ENCODE measurements at places on chromosomes 2 and 18. TPM values are rescaled to one million over a fixed set of nuclear protein-coding genes. Genes with fewer than 3 reads are reported as not detected.

DNA sequence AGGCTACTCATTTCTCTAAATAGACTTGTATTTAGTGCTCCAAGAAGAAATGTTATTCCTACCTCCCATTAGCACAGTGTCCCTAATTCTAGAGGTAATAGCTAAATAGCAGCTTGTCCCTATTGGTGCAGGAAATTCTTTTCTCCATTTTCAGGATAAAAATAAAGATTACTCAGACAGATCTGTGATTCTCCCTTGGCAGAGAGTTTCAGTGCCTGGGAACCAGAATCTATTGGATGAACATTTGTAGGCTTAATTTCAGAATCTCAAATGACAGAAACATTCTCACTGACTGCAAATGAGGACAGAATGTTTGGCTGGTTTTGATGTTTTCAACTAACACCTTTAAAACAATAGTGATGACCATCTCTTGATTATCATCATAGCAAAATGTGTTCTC, 33.3 kb upstream of the LGALSL start:
- no peak for DNase-seq

DNA sequence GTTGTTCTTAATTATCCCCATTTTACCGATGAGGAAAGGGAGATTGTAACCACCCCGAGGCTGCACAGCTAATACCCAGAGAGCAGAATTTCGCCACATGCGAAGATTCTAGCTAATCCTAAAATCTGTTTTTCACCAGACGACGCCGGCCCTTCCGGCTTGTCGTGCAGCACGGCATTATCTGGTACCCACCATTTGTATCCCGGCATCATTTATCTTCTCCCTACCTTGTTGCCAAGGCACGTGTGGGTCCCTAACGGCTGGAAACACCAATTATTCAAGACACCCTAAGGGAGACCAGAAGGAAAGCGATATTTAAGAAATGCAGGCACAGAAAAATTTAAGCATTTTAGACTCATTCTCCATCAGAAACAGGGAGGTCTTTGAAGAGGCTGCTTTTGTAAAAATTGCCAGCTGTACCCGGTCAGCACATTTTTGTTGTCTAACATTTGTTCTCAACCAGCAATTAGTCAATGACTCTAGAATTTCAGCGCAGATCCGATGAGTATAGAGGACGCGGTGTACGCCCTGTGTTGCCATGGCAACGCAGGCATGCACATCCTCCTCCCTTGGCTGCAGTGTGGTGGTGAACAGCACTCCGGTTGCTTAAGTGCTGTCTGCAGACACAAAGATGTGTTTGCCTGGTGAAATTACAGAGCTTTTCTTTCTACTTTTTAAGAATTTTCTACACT, 111.6 kb downstream of the AGAP1 start:
- DNase-seq: peak; percentile 59

- DNase-seq: no peak
Observed at GRCh38 chr2:85259879-85260278, 67.9 kb downstream of the TGOLN2 start.

GRCh38 chr2:37471994-37472393, 127.6 kb downstream of the QPCT start:
- DNase-seq: no peak

- no peak for DNase-seq
Observed at GRCh38 chr2:67311536-67311935, 85.6 kb upstream of the ETAA1 start.

DNA sequence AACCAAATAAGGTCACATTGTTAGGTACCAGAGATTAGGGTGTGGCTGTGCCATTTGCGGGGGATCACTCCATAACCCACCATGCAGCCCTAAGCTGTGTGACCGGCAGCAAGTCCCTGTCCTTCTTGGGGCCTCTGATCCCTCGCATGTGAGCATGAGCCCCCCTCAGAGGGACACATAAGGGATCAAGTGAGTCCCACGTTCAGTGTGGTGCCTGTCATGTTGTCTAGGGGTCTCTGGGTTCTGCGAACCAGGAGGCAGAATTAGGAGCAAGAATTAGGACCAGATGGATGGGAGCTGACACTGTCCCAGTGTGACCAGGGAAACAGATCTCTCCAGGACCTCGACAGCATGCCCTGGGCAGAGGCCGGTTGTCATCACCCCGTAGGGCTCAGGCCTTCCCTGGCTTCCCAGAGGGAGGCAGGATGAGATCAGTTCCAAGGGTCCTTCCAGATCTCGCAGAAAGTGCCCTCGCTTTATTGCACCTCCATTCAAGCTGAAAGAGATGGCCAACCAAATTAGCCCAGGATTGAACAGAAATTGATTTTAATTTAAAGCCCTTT, 113.2 kb upstream of the OTOS start:
- DNase-seq: no peak

GRCh38 chr2:69491864-69492263, 54.6 kb upstream of the NFU1 start:
- DNase-seq: no peak

DNA sequence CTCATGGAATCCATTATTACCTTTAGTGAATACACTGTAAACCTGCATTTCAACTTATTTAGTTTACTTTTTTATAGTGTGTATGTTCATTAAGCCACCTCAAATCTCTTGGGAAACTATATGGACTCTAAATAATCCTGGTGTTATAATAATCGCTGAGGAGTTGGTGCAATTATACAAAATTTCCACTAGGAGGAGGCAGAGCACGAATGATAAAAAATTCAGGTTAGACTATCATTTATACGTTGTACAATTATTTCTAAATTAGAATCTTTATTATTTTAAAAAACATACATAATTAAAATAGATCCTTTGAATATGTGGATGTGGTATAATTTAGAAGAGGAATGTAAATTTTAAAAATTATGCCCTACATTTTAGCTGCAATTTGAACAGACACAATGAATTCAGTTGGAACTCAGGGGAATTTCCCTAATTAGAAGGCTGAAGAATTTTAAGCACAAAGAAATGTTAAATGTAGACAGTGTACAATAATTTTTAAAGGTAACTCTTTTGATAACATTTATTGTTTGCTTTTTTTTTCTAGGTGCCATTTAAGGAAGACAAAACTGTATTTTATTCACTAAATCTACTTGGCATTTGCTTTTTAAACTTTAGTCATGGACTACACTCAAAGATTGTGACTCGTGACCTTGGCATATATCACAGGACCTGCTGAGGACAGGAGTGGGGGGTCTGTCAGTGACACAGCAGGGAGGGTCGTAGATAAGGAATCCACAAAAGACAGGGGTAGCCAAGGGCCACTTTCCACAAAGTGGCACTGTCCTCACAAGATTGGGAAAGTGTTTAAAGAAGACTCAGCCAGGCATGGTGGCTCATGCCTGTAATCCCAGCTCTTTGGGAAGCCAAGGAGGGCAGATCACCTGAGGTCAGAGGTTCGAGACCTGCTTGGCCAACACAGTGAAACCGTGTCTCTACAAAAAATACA, 45.5 kb downstream of the RAB12 start:
- no peak for DNase-seq

DNA sequence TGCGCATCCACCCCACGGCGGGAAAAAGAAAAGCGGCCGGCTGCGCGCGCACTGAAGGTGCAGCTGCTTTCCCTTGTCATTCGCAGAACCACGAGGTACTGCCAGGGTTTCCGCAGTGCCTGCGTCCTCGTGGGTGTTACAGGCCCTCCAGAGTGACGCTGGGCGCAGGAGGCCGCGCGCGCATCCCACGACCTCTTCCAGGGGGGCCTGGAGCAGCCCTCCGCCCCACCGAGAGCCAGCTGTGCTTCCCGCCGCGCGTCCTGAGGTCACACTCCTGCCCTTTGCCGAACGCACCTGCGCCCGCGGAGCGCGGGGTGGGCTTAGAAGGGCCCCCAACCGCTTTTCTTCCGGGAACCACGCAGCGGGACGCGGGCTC, 378 bp upstream of the IAH1 start:
- DNase-seq: peak; percentile 54

DNA sequence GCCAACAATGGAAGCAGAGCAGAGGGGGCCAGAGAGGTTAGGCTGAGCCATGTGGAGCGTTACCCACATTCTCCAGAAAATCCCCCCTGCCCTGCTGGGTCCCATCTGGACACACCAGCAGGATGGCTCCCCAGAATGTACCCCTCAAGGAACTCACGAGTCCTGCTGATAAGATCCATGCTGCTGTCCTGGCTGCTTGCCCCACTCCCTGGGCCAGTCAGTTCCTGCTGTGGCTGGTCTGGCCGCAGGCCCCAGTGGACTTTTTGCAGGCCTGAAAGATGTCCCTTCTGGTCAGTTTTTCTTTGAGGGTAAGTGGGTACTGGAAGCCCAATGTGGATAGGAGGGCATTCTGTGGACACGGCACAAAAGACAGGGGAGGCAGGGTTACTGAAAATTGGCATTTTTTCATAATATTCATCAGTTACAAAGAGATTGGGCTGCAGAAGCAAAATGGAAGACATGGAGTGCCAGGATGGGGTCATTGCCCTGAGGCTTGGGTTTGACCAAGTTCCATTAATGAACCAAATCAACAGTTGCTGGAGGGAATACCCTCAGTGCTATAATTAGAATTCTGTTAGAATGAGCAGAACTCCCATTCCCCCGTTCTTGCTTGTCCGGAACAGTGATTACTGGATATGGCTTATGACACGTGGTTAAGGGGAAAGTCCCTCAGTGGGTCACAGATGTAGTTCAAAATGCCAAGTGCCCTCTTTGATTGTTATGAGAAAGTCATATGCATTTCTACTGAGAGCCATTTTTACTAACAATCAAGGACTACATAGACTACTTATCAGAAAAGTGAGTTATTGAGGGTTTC, 38.7 kb downstream of the SLC4A5 start:
- no peak for DNase-seq

DNA sequence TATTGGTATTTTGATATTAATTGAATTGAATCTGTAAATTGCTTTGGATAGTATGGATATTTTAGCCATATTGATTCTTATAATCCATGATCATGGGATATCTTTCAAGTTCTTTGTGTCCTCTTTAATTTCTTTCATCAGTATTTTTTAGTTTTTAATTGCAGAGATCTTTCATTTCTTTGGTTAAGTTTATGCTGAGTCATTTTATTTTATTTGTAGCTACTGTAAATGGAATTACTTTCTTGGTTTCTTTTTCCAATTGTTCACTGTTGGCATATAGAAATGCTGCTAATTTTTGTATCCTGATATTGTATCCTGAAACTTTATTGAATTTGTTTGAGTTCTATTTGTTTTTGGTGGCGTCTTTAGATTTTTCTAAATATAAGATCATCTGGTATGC, 79.5 kb upstream of the DSEL start:
- DNase-seq: no peak

GRCh38 chr18:46412916-46413315, 244.1 kb downstream of the LOXHD1 start:
- DNase-seq: no peak

DNA sequence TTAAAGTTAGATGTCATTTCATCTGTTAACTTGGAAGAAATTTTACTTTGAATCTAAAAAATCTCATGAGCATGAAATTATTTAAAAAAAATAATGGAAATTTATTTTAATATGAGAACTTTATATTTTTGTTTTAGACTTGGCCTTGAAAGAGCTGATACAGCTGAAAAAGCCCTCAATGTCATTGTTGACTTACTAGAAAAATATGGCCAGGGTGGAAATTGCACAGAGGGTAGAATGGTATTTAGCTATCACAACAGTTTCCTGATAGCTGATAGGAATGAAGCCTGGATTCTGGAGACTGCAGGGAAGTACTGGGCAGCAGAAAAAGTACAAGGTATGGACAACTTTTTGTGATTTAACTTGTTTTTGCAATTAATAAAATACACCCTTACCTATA, 5.3 kb downstream of the SCRN3 start:
- DNase-seq: no peak

DNA sequence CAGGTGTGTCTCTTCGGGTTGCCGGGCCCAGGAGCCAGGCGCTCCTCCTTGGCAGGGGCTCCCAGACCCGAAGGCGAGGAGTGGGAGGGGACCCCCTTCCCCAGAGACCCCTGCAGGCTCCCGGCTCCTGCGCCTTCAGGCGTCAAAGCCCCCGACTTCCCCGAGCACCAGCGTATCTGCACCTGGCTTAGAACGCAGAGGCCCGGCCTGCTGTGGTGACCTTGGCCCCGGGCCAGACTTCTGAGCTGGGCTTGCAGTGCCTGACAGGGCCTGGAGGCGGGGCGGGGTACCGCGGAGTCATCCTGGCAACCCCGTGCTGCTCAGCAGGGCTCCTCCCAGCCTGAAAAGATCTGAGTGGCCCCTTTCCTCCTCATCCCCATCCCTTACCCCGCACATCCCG, 27.0 kb downstream of the SKA1 start:
- DNase-seq: peak; percentile 29

GALNT14 gene
- total RNA-seq: 0.17 TPM

TUBB8B gene
- not detected for total RNA-seq

CYP20A1 gene
- 15.4 TPM for total RNA-seq
